ENCODE measurements at places on chromosomes 13 and 19.
A peak's percentile ranks its signal among the peaks of the same experiment; 100 is the strongest.

GRCh38 chr13:41960211-41960636 is 685 bp downstream of the VWA8 start:
- DNase-seq: no peak

DNA sequence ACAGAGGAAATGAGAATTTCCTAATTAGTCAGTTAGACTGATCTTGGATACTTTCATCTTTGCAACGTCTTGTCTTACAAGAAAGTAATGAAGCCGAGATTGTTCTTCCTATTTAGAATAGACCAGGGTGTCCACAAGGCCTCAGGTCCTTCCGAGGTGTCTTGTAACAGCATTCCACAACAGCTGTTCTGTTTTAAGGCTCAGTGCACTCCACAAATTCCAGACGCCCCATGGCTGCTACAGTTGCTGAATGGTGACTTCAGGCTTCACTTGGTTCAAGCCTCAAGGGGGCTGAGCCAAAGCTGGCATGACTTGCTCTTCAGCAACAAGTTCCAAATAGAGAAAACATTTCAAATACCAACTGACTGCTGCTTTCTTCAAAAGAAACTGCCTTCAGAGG is 143.4 kb downstream of the SHISA2 start:
- DNase-seq: no peak

- DNase-seq: no peak
Observed at GRCh38 chr13:74090869-74091605, 43.2 kb downstream of the KLF12 start.

GRCh38 chr19:7145494-7145893 is 76.0 kb downstream of the ZNF557 start:
- DNase-seq: no peak

DNA sequence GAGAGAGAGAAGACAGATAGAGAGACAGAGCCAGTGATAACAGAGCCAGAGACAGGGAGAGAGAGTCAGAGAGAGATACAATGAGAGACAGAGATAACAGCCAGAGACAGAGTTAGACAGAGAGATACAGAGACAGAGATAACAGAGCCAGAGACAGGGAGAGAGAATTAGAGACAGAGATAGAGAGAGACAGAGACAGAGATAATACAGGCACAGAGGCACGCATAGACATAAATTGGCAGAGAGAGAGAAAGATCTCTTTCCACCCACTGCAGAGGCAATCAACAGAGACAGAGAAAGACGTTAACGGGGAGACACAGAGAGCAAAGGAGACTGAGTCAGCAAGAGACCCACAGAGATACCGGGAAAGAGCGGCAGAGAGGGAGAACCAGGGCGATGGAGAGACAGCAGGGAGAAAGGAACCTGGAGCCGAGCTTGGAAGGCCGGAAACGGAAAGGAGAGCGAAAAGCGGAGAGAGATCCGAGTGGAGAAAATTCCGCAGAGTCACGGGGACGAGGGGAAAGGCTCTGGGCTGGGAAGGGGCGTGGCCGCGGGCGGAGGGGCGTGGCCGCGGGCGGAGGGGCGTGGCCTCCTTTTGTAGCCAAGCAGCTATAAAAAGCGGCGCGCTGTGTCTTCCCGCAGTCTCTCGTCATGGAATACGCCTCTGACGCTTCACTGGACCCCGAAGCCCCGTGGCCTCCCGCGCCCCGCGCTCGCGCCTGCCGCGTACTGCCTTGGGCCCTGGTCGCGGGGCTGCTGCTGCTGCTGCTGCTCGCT is at the start of gene TNFSF9:
TSS of gene TNFSF9 (plus strand) at position 641 of the 777 bp plus-strand sequence. CDS start at position 652, 11 bp downstream.
- peak; percentile 7 for DNase-seq

DNA sequence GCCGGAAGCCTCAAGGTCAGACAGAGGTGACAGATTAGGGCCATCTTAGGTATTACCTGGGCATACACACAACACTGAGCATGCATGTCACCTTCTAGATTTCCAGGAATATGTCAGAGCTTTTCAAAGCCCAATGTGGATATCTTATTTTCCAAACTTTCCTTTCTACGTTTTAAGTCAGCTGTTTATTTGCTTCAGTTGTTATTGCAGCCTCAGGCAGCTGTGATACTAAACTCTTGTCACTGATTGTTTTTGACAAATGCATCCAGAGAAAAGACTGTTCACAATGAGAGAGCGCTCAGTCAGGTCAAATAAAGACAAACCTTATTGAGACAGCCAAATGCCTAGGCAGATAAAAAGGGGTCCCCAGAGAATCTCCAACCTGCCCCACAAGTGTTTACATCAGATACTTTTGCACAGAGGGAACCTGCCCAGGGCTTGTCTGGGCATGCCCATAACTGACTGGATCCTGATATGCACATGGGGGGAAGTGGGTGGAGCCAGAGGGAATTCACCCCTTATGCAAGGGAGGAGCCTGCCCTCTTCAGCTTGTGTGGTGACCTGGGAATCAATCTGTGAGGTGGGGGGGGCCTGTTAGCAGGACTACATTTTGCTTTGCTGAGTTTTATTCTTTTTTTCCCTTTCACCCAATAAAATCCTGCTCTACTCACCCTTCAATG is 28.5 kb downstream of the MED4 start:
- DNase-seq: peak; percentile 63

DNA sequence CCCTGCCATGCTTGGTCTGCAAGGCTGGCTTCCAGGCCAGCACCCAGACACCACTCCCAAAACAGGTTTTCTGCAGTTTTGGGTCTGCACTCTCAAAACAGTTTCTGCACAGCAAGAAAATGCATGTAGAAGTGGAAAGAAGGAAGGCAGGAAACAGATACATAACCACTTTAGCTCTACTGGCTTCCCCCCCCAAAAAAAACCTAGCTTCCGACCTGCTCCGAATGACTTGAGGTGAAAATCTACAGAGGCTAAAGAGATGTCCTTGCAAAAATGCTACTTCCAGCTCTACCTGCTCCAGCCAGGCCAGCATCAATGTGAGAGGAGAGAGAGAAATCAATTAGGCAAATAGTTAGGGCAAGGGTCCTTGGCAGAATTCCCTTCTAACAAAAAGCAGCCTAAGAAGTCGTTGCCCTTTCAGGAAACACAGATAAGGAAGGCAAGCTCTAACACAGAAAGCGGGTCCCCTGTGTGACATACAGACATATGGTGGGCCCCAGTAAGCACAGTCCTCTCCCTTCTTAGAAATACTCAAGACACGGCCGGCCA is 3.4 kb downstream of the C19orf12 start:
- DNase-seq: no peak

DNA sequence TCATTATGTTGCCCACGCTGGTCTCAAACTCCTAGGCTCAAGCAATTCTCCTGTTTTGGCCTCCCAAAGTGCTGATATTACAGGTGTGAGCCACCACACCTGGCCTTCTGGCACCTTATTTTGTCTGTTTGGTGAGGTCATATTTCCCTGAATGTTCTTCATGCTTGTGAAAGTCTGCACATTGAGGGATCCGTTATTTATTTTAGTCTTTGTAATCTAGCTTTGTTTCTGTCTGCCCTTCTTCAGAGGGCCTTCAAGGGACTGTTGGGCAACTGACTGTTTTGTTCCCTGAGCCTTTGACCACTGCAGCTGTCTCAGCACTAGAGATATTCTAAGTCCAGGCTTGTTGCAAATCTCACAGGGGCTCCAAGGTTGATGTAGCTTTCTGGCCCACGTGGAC is 110.5 kb upstream of the RFC3 start:
- DNase-seq: no peak

DNA sequence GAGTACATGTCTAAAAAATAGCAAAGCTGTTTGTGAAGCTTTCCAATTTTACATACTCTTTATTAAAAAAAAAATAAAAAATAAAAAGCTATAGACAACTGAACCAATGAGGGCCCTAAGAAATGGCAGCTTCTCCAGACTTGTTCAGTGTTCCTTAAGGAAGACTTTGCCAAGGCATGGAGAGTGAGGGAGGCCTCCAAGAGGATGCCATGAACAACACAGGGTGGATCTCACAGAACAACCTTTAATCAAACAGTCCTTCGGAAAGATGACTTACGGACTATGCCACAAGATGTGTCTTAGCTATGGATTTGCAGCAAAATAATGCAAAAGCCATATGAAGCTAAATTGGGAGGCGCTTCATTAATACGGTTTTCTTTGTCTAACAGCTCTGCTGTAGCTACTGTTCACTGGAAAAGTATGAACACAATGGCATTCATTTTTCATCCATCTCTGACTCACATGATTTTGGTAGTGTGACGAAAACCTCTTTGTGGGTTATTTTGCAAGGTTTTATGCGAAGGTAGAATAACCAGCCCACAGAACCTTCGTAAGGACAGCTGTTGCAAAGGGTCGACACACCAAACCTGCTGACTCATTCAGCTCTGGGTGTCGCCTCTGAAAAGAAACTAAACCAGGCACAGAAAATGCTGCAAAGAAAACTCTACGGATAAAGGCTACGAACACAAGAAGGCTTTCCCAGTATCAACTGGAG is 27.7 kb downstream of the EFNB2 start:
- DNase-seq: no peak

Measured in NCI-H524 (cell line).